ENCODE measurements at places on chromosomes 4 and X.

DNA sequence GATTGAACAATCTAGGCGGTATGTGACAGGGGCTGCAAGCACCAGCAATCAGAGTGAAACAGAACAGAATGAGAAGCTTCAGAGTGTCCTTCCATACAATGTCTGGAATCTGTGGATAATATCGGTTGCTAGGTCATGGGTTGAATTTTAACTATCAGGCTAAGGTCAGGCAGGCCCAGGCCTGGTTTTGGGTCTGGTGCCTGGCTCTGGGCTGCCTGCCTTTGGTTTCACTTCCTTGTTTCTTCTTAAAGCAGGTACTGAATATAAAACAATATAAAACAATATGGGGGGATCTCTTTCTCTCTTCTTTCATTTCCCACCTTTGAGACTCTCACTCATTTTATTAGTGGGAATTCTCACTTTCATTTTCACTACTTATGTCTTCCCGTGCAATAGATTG is 962.0 kb downstream of the CCSER1 start:
- DNase-seq = no peak

DNA sequence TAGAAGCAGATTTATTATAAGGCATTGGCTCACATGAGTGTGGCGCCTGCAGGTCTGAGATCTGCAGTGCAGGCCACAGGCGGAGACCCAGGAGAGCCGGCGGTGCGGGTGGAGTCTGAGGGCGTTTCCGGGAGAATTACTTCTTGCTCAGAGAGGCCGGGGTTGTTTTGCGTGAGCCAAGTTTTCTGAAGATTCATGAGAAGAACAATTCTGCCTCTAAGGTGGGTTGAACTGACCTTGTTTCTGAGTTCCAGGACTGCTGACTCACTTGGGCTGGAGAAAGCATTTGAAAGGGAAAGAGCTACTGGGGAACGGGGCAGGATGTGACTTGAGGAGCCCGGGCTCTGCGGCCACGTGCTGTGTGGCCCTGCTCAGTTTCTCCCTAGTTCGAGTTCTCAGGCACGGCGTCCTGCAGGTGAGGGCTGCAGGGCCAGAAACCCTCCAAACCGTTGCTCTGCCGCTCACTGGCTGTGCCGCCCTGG is 36.7 kb upstream of the SORCS2 start:
- DNase-seq = peak; percentile 47

GRCh38 chr4:38195911-38196310 is 235.7 kb downstream of the PTTG2 start:
- DNase-seq = no peak

DNA sequence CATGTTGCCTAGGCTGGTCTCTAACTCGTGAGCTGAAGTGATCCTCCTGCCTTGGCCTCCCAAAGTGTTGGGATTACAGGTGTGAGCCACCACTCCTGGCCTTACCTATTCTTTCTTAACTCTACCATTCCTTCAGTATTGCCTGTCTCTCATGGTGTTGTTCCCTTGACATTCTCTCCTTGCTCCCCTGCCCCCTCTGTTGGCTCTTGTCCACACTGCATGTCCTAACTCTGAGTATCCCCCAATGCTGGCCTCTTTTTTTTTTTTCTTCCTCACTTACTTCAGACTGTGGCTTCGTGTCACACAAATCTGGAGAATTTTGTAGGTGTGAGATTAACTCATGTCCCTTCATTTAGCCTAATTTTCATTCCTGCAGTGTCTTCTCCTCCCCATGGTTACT is 22.9 kb upstream of the FRMPD4 start:
- no peak for DNase-seq

DNA sequence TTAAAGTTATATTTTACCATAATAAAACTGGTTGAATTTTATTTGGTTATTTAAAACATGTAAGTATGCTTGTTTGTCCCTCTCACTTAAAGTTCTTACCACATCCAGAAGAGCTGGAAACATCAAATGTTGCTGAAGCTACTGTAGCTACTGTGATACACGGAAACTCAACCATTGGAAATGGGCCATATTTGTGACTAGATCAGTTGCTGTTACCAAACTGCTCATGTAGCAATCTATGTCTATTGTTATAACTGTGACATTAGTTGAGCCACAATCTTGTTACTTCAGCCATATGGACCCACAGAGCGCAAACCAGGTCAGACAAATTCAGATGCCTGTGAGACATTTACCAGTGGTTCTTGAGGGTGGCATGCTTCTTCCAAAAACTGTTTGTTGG is 41.6 kb downstream of the NDNF start:
- no peak for DNase-seq

DNA sequence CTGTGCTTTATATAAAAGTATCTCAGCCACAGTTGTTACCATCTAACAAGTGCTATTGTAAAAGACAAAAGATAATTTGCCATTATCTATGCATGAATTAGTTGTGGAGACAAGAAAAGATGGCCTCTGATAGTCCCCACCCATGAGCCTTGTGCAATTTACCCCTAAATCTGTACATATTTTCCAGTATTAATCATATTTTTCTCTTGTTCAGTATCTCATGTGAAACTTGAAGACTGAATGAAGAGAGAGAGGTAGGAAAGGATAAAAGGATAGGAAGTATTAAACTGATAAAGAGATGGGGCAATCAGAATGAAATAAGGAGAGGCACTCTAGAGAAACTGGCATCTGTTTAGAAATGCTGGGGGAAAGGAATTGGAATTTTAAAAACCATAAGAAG is 3.7 kb downstream of the MYOZ2 start:
- DNase-seq = no peak

- DNase-seq = no peak
Measured at GRCh38 chr4:80393246-80393969, 57.9 kb downstream of the CFAP299 start.

DNA sequence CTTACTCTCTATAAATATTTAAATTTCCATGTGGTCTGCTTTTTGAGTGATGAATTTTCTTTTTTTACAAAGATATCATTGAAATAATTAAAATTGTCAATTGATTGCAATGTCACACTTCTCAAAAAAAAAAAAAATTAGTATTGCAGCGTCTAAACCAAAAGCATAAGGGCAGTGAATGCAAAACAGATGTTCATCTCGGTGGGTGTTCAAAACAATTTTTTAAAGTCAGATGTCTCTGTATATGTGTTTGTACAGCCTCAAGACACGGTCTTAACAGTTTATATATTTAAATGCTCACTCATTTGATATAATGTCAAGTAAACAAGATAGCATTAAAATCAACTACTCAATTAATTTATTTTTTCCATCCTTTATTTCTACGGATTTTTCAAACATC is 52.3 kb downstream of the PALLD start:
- DNase-seq = no peak

GRCh38 chrX:116236666-116237065 is 66.1 kb downstream of the AGTR2 start:
- no peak for DNase-seq

- DNase-seq = no peak
Measured at GRCh38 chrX:108138814-108139702, 47.5 kb downstream of the ATG4A start.

- DNase-seq = no peak
Measured at GRCh38 chr4:4519297-4519894, 22.5 kb downstream of the STX18 start.

DNA sequence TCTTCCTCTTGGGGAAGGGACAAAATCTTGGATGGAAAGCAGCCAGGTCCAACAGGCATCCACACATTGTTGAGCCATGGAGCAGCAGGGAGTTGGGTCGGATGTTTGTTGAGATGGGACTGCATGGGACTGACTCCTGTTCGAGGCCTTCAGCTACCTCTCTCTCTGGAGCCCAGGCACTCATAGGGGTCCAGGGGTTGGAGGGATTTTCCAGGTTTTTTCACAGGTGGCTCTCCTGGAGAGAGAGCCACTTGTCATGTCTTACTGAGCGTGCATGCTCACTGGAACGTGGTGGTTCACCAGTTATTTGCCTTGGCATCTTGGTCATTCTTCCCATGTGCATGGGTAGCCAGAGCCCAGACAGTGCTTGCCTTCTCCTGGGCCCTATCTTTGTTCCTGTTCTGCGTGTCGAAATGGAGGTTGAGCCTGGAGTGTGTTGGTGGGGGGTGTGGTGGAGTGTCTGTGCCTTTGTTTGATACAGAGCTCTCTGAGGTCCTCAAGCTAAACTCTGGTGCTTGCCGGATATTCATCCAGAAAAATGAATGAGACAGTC is 60.6 kb downstream of the NBDY start:
- peak; percentile 9 for DNase-seq

GRCh38 chr4:140839406-140839805 is 83.2 kb upstream of the TBC1D9 start:
- DNase-seq = no peak

DNA sequence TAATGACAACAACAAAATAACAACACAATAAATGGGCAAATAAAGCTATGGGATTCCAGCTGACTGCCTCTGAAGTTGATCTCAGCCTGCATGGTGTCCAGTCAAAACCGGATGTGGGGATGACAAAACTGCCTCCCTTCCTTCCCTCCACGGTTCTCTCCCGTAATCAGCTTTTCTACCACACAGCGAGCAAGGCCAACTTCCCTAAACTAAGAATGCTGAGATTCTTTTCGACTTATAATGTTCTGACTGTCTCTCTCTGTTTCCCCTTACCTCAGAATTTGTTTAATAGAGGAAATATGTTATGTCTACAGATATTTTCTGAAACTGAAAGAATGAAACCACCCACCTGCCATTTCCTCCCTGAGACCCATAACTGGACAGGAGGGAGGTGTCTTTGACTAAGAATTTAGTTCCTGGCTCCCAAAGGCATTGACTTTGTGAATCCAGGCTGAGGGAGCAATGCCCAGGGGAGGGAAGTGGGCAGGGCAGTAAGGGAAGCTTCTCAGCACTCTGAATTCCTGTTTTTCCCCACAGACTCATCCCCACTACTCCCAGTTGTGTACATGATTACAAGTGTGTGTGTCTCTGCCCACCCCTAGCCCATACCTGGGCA is 1.0 kb upstream of the TLR1 start:
- peak; percentile 79 for DNase-seq

DNA sequence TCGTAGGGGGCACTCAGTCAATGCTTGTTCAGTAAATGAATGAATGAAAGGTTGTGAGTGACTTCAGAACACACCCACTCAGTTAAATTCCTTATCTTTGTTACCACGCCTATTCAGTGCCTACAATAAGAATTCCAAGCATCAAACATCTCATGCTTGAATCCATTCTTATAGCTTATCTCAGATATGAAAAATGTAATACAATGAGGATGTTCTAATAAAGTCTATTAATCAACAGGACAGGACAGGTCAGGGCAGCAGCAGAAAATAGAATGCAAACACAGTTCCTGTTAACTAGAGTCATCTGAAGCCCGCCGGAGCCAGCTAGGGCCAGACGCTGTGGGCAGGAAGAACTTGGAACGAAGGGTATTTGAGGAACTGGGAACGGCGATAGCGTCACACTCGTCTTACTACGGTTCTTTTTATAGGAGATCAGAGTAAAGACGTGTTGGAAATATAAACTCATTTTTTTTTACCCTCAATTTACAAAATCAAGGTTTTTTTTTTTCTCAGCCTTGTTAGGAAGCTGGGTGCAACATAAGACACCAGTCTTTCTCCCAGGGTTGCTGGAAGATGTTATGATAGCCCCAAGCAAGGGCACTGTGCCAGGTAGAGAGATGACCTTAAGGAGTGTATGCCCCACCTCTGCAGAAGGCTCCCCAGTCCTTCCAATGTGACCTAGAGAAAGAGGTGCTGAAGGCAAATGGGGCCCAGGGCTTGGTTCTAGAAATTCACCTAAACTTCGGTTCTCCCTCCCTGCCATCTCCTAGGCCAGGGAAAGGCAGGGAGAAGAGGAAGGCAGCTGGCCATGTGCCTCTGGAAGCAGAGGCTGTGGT is 48.3 kb downstream of the SEL1L3 start:
- peak; percentile 54 for DNase-seq

- no peak for DNase-seq
Measured at GRCh38 chr4:80578001-80578400, 242.5 kb downstream of the CFAP299 start.

DNA sequence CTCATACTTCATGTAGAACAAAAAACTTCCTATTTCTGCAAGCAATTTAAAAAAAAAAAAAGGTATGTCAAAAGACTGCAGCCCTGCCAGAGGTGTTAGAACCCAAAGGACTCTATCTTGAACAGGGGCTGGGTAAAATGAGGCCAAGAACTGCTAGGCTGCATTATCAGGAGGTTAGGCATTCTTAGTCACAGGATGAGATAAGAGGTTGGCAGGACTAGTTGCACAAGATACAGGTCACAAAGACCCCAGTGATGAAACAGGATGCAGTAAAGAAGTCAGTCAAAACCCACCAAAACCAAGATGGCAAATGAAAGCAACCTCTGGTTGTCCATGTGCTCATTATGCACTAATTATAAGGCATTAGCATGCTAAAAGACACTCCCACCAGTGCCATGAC is 104.1 kb downstream of the ANOS1 start:
- DNase-seq = no peak

DNA sequence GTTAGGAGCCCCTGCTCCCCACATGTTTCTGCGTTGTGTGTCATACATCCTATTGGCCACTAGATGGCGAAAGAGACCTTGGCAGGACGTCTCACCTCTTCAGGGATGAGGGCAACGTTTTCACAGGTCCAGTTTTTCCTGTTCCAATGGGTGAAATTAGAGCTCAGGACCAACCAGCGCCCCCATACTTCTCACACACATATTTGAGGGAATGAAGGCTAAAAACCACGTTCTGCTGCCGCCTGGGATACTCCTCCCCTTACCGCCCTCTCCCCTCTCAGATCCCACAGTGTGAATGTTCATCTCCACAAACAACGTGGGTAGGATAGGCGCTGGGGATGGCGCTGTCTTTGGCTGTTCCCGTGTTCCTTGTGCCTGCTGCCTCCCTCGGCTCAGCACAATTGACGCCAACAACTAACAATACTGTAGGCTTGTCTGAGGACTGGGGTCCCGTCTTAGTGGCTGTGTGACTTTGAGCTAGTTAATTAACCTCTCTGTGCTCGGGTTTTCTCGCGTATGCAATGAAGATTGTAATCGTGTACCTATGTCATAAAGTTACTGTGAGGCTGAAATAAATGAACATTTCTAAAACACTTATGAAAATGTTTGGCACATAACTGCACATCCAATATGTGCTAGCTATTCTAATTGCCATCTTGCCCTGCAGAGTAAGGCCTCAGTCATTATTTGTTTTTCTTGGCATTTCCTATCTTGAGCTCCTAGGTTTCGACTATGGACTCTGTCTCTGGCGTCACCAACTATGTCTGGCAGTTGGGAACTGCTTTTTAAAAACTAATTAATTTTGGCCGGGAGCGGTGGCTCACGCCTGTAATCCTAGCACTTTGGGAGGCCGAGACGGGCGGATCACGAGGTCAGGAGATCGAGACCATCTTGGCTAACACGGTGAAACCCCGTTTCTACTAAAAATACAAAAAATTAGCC is 181.3 kb upstream of the STK26 start:
- DNase-seq = peak; percentile 52

GRCh38 chr4:71113294-71113693 is 119.8 kb downstream of the DCK start:
- no peak for DNase-seq

GRCh38 chrX:95318882-95319281 is 1365.8 kb upstream of the DIAPH2 start:
- DNase-seq = no peak
